T47D (cell line): ENCODE measurements at places on chromosomes 4 and X.

DNA sequence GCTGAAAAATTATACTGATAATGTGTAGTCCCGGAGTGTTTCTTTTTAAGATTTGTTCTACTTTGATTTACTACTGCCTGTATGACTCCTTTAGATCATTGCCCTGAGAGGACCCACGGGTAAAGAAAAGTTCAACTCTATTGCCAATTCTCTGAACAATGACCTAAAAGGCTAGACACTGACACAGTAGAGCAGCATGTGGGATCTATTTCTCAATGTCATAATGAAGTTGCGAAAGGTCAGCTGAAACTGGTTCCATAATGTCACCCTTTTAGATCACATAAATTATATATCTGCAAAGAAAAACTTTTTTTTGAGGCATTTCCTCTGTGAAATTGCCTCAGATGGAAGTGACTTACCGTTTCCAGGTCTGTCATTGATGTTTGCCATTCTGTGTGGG is 67.4 kb downstream of the GLRB start:
- DNase-seq = no peak

DNA sequence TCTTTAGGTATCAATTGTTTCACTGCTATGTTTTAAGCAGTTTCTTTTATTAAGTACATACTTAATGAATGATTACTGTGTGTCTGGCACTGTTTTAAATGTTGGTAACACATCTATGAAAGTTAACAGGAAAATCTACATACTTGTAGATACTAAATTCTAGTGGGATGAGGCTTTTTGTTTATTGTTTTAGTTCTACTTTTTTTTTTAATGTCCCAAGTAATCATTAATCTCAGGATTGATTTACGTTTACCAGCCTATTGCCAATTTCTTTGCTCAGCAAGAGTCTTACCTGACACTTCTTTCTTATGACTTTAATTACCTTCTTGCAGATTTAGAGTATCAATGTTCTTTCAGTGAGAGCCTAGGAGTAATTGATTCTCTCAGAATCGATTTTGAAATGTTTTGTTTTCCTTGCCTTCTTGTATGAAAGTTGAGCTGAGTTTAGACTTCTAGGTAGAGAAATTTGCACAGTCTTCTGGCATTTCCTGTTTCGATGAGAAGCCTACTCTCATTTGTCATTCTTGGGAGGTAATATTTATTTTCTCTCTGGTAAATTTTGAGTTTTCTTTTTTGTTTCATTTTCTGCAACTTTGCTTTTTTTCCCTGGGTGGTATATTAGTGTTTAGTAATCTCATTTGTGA is 235.2 kb upstream of the ANKRD50 start:
- no peak for DNase-seq

DNA sequence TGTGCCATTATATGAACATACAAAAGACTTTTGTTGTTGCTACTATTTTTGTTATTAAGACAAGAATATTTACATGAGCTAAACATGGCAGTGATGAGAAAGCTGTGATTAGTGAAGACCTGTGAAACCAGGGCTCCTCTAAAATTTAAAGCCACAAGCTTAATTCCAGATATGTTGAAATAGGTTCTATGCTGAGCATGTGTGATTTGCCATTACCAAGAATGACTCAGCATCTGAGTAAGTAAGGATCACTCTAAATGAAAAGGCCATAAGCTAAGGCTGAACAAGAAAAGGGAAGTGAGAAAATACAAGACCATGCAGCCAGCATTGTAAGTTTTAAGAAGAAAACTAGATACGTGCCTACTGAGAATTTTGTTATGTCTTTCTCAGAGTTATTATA is 75.9 kb upstream of the CAMK2D start:
- no peak for DNase-seq

DNA sequence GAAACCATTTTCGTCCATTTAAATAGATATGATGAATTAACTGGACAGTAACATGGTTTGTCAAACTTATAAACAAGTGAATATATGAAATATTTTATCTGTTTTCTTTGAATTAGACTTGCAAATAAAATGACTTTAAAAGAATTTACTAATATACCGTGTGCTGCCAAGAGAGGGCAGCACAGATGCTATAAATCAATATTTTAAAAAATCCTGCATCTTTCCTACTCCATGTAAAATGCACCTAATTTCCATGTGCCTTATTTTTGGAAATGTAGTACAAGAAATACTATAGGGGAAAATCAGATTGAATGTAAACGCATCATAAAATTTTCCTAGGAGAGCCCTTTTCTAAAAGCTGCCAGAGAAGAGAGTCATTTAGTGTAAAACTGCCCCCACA is 62.2 kb downstream of the PRKX start:
- no peak for DNase-seq

GRCh38 chr4:40363945-40364344 is 28.8 kb downstream of the CHRNA9 start:
- DNase-seq = no peak

DNA sequence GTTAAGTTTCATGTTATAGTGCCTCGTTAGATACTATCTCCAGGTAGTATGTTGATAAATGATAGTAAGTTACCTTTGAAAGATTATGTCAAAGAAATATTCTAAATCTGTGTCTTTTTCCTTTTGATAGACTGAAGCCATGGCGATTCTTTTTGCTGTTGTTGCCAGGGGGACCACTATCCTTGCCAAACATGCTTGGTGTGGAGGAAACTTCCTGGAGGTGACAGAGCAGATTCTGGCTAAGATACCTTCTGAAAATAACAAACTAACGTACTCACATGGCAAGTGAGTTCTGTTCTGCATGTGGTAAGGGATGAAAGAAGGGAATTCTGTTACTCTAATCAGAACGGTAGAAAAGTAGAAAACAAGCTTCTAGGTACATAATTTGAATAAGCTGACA is 8.2 kb downstream of the VAMP7 start:
- DNase-seq = no peak

DNA sequence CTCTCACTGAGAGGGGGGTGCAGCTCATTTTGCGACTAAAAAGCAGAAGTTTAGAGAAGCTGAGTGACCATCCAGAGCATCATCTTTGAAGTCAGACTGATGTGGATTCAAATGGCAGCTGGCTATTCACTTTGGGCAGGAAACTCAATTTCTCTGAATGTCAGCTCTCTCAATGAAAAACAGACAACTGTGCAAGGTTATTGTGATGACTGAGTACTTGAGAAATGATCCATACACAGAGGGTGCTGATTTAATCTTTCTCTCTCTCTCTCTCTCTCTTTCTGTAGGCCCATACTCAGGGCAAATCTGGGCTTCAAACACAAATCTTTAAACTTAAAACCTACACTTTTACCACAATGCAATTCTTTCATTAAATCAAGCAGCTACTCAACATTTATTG is 185.8 kb upstream of the SLIT2 start:
- DNase-seq = no peak

- DNase-seq = no peak
These were observed 2.1 kb downstream of the MTM1 start for GRCh38 chrX:150570512-150570911.

DNA sequence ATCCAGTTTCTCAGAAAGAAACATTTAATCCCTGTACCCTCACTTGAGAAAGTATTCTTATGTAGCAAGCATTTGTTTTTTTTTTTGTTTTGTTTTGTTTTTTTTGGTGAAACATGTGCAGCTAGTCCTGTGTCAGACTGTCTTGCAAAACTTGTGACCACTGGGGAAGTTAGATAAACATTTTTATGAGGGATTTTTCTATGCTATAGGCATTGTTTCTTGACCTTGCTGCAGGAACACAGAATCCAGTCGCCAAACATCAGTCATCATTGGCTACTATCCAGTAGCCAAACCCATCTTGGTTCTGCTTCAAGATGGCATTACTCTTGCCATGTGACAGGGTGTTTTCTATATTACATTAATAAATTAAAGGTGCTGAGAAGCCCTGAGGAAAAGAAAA is 7.7 kb upstream of the MAPK10 start:
- no peak for DNase-seq

GRCh38 chrX:12309040-12309743 is 170.9 kb downstream of the FRMPD4 start:
- peak; percentile 2 for DNase-seq

- no peak for DNase-seq
These were observed 170.3 kb downstream of the THOC2 start for GRCh38 chrX:123562342-123563146.

- no peak for DNase-seq
These were observed 115.1 kb upstream of the MXRA5 start for GRCh38 chrX:3461397-3462165.

GRCh38 chr4:78710536-78710935 is 65.6 kb upstream of the BMP2K start:
- no peak for DNase-seq

DNA sequence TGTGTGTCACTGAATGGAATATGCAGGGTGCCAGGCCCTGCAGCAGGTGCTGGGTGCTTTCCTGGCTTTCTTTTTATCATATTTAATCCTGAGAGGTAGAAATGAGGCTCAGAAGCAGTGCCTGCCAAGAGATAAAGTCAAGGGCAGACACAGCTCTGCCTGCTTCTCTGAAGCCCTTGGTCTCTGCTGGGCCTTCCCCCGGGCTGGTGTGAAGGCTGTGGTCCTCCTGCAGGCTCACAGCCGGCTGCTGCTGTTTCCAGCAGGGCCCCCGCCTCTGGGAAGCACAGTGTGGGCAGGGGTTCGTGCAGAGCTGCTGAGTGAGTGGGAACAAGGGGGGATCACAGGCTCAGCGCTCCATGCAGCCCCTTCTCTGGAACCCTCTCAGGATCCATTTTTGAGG is 49.6 kb downstream of the TBC1D14 start:
- no peak for DNase-seq

- no peak for DNase-seq
These were observed 64.4 kb downstream of the SLC9A6 start for GRCh38 chrX:136049608-136050007.

GRCh38 chr4:38188631-38189101 is 228.5 kb downstream of the PTTG2 start:
- DNase-seq = peak; percentile 7

GRCh38 chrX:43500246-43500645 is 155.9 kb upstream of the MAOA start:
- DNase-seq = no peak

DNA sequence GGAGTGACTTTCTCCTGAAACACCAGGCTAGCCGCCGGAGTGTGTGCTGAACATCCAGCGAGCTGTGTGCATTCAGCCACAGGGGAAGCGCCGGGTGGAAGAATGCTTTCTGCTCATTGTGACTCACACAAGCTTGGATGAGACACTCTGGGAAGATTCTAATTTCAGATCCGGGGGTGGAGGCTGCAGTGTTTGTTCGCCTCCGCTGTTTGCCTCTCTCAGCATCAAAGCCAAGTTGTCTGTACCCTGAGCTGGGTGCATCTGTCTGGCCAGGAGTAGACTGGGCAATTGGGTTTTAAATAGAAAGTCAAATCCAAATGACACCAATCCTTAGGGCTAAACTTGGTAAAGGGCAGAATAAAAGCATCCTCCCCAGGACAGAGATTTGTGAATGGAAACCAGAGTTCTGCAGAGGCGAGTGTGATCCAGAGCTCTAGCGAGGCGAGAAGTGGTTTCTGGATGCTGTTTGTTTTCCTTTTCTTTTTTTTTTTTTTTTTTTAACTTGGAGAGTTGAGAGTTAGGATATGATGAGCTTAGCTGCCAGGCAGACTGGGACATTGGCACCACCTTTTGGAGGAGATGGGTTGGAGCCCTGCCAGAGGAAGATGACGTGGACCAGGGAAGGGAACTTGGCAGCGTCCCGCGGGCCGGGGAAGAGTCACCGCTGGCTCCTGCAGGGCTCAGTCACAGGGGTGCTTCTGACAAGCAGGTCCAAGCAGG is 196.0 kb upstream of the PSAPL1 start:
- no peak for DNase-seq

GRCh38 chr4:39818646-39819045 is 120.7 kb downstream of the UBE2K start:
- DNase-seq = no peak

DNA sequence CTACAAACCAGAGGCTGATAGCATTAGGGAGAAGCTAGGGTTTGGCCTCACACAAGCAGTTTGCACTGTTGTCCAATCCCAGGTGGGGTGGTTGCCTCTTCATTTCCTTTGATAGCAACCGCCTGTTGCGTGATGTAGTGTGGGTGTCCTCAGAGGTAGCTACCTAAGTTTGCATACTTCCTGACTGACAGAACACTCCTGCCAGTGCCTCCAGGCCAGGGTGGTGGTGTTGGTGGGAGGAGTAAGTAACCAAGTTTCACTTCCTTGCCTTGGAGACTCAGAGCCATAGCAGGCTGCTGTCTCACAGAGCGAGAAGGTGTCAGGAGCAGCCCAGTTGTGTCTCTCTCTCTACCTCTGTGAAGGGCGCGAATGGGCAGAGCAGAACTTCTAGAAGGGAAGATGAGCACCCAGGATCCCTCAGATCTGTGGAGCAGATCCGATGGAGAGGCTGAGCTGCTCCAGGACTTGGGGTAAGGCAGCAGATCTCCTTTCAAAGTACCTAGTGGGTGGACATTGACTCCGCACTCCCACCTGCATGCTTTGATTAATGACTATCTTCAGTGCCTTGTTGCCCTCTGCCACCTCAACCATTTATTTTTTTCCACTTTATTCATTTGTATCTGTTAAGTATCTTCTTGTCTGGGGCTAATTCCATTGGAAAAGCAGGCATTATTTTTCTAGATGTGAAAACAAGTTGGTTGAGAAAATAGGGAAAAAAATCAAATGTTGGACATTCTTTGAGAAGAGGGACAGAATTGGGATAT is at the start of gene DAPP1:
Gene DAPP1, plus strand, starts transcription at position 283 of the 764 bp plus-strand sequence. Its CDS starts 87 bp downstream, at position 370.
- no peak for DNase-seq
